Liver (tissue), 10 donors: ENCODE measurements at places on chromosomes 5 and 9. TPM values are rescaled to one million over a fixed set of nuclear protein-coding genes. Genes with fewer than 3 reads are reported as not detected.

UTP15 gene
- 7.0 TPM for total RNA-seq

ARHGEF37 gene
- 3.3 TPM for total RNA-seq

CDH6 gene
- 1.0 TPM for total RNA-seq

SLC4A9 gene
- not detected for total RNA-seq

LCN10 gene
- 0.08 TPM for total RNA-seq

WASHC1 gene
- 1.7 TPM for total RNA-seq

CTXN3 gene
- not detected for total RNA-seq

GABRA6 gene
- not detected for total RNA-seq

BTNL3 gene
- total RNA-seq = not detected

FCN2 gene
- total RNA-seq = 23.6 TPM

GPR150 gene
- 0.08 TPM for total RNA-seq

F2R gene
- 18.7 TPM for total RNA-seq

HMMR gene
- 0.33 TPM for total RNA-seq

COX7C gene
- 160 TPM for total RNA-seq

PKD2L2 gene
- total RNA-seq = 0.08 TPM

IL13 gene
- total RNA-seq = not detected

PPP3R2 gene
- not detected for total RNA-seq

ADGRD2 gene
- not detected for total RNA-seq

TTC1 gene
- total RNA-seq = 18.0 TPM

PCDHGC4 gene
- 1.4 TPM for total RNA-seq
